ENCODE measurements at places on chromosomes 11 and 22. TPM values are rescaled to one million over a fixed set of nuclear protein-coding genes. Genes with fewer than 3 reads are reported as not detected.

The OR52E8 gene
- 1.9 TPM for total RNA-seq

GRCh38 chr22:20232237-20232598 lies 35.9 kb downstream of the RTN4R start:
- no peak for DNase-seq

DNA sequence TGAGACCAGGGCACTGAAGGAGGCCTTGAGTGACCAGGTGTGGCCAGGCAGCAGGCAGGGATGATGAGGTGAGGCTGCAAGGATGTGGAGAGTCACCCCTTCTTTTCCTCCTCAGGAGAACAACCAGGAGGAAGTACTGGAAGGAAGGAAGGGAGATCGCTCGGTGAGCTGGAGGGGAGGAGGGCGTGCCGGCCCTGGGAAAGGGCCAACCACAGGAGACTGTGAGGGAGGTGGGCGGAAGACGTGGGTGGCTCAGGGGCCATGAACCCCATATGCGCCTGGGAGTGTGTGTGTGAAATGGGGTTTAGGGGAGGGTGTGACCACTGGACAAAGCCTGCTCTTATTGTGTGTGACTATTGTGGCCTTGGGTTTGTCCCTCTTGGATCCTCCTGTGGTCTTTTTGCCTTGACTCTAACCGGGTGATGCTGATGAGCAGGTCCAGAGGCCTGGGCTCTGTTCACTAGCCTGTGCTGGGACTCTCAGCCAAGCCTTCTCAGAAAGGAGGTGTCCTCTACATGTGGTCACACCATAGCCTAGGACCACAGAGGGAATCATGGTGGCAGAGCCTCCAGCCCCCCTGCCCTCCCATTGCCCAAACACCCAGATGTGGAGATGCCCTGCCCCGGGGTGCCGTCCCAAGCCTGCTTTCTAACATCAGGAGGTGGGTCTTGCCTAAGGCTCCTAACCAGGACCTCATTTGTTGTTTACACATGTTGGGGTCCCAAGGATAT lies 41.3 kb upstream of the TUB start:
- no peak for DNase-seq

- DNase-seq, result no peak
These were observed 108.9 kb downstream of the CD44 start for GRCh38 chr11:35247863-35248262.

Measured in umbilical cord (tissue), 2 donors.